ENCODE measurements at places on chromosomes 4 and X. TPM values are rescaled to one million over a fixed set of nuclear protein-coding genes. Genes with fewer than 3 reads are reported as not detected.

The XPNPEP2 gene
- not detected for total RNA-seq

- DNase-seq = no peak
Observed at GRCh38 chrX:1397001-1397400, 5.1 kb upstream of the SLC25A6 start.

DNA sequence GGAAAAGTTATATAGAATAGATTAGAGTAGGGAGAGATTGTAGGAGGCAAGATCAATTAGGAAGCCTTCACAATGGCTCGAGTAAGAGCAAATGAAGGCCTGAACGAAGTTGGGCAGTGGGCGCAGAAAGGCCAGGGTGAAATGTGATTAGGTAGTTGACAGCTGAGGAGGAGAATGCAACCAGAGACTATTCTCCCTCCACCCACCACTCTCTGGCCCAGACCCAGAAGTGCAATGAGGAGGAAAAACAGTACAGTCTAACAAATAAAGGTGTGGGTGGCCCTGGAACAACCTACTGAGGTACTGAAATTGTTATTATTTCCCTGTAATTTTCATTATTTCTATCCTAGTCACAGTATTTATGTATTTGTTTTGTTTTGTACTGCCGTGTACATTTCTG, 176.7 kb downstream of the SLC39A8 start:
- peak; percentile 22 for DNase-seq

GRCh38 chr4:102687373-102687981, 73.3 kb downstream of the MANBA start:
- DNase-seq = peak; percentile 65

- DNase-seq = peak; percentile 61
Observed at GRCh38 chrX:147917700-147918695, 6.3 kb downstream of the FMR1 start.

Data from astrocyte (in vitro differentiated cells and primary cell).